IMR-90 (cell line): ENCODE measurements at places on chromosomes 7 and 10.

DNA sequence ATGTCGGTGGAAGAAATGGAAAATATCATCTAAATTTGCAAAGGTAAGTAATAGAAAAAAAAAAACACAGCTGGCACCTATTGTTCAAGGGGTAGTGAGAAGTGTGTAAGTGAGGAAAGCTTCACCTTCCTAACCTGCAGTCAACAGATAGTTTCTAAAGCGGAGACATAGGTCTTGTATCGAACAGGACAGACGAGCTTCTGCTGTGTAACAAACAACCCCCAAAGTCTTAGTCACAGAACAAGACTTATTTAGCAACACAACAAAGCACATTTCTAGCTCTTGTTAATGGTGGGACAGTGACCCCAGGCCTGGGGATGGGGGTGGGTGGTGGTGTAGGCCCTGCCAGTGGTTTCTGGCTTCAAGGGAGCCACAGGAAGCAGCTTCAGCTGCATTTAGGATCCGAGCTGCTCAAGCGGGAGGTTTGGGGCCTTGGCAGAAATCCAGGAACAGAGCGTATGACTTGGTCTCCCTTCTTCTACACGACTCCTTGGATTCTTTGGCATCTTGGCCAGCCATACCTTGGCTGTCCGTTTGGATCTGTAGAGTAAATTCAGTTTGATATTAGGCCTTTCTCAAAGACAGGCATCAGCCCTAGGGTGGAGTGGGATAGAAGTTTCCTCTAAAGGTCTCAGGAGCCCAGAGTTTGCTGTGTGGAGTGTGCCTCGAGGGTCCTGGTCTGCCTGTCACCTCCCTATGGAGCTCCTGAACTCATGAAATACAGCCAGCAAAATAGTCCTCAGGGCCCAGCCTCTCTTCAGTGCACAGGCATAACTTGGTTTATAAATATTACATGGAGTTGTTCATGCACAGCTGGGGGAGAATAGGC is 56.9 kb upstream of the SHH start:
- no peak for DNase-seq

GRCh38 chr10:58570307-58570723 is 57.6 kb downstream of the BICC1 start:
- DNase-seq: peak; percentile 68

- DNase-seq: peak; percentile 41
These were observed 12.1 kb upstream of the TRUB1 start for GRCh38 chr10:114925587-114926586.

DNA sequence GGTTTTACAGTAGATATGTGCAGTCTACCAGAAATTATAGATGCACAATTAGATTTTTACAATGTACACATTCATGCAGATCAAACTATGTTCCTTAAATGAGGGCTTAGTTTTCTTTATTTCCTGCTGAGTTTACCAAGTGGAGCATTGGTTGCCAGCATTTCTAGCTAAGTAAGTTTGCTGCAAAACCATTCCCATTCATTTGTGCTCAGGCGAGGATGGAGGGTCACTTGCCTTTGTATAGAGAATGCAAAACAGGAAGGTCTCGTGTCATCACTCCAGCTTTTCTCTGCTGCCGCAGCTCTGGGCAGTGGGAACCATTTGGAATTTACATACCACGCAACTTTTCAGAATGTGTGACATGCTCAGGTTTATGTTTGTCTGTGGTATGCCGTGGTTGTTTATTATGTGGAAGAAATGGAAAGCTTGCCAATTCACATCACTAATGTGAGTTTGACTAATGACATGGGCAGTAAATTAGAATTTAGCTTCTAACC is 198.6 kb downstream of the TRIL start:
- DNase-seq: peak; percentile 80

GRCh38 chr10:51170518-51171245 is 96.4 kb downstream of the PRKG1 start:
- peak; percentile 55 for DNase-seq

DNA sequence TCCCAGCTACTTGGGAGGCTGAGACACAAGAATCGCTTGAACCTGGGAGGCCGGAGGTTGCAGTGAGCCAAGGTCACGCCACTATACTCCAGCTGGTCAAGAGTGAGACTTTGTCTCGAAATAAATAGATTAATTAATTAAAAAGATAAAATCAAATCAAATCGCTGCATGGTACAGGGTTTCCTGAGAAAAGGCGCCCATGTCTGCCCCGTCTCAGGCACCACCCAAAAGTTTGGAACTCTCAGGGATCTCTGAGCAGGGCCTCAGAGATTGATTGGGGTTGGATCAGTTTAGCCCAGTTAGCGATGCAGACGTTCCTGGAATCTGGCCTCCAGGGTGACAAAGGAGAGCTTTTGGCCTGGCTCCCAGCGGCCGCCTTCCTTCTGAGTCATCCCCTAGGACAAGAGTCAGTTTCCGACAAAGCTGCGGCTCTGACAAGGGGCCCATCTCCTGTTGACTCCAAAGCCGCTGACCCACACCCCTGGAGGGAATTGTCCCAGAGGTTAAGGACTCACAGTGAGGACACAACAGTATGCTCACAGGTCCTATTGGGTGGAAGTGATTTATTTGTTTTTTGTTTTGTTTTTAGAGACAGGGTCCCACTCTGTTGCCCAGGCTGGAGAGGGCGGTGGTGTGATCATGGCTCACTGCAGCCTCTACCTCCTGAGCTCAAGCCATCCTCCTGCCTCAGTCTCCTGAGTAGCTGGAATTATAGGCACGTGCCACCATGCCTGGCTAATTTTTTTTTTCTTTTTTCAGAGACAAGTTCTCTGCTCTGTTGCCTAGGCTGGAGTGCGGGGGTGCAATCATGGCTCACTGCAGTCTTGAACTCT is 6.8 kb downstream of the ORAI2 start:
- peak; percentile 79 for DNase-seq

DNA sequence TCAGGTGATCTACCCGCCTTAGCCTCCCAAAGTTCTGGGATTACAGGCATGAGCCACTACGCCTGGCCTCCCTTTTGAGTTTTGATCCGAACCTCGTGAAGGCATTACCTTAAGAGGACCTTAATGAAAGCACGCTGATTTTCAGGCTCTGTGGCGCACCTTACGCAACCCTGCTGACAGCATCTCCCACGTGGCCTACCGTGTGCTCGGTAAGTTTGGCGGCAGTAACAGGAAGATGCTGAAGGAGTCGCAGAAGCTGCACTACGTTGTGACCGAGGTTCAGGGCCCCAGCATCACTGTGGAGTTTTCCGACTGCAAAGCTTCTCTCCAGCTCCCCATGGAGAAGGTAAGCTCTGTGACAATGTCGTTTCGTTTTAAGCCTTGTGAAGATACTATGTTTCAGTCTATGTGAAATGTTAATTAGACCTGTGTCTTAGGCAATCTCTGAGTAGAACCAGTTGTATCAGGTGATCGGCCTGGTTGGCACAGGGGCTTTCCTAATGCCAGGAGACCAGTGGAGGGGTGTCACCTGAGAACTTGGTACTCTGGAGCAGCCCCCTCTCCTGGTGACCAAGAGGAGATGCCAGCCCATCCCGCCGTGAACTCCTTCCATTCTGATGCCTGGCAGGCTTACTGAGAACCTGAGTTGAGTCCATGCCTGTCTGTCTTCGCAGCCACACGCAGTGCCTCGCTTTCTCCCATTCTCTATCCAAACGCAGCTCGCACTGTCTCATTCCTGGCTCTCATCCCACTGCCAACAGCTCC is 43.5 kb downstream of the TRRAP start:
- no peak for DNase-seq

DNA sequence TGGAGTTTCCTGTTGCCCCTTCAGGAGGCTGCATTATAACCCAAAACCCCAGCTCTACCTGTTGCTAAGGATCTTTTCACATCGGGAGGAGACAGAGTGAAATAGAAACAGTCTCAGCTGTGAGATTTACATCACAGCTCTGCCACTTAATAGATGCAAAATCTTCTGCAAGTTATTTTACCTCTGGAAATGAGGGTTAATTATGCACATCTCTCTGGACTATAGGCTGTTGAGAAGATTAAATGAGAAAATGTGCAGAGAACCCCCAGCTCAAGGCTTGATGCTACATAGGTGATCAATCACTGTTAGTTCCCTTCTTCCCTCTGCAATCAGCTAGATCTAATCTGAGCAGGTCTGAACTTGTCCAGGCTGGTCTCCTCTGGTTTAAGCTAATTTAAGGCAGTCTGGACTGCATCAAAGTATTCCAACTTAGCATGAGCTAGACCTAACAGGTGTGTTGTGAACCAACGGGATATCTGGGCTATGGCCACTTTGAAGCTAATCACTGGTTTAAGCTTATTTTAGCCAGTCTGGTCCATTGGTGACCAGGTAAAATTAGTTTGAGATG is 8.9 kb upstream of the LRRC18 start:
- no peak for DNase-seq

- no peak for DNase-seq
These were observed 249.7 kb upstream of the NPY start for GRCh38 chr7:24034251-24034650.

DNA sequence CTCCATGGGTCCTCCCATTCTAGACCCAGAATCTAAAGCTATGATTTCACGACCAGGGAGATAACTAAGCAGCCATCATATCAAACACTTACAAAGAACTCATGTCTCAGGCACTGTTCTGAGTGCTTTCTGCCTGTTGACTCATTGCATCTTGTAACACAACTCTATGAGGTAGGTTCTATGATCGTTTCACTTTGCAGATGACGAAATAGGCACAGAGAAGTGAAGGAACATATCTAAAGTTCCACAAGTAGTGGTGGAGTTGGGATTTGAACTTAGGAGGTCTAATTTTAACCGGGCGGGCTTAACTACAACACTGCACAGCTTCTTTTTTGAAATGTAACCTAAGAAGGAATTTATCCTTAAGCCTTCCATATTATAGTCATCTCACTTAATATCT is 2.9 kb downstream of the RBP4 start:
- DNase-seq: no peak

GRCh38 chr10:26334932-26335573 is 103.1 kb upstream of the APBB1IP start:
- DNase-seq: peak; percentile 6

GRCh38 chr10:58322072-58322834 is 12.6 kb upstream of the UBE2D1 start:
- peak; percentile 11 for DNase-seq

GRCh38 chr7:100553032-100553431 is 14.0 kb downstream of the AGFG2 start:
- no peak for DNase-seq

GRCh38 chr7:131233193-131233592 is 94.5 kb upstream of the MKLN1 start:
- no peak for DNase-seq

GRCh38 chr7:514651-515598 is 4.7 kb downstream of the PDGFA start:
- no peak for DNase-seq

DNA sequence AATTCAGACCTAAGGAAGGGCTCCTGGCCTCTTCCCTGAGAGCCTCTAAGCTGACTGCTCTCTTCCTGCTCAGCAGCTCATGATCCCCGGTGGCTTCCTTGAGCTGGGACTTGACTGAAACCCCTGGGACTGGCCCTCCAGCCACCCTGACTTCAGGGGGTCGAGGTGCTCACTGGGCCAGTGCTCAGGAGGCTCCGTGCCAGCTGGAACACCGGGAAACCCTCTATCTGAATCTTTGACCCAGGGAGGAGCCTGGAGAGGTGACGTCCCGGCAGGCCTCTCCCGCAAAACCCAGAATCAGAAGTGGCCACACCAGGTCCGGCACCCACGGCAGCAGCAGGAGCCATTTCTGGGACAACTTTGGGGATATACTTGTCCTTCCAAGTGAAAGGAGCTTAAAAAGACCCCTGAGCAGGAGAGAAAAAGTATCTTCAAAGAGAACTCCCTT is 110.7 kb downstream of the WDR37 start:
- DNase-seq: no peak

GRCh38 chr7:131105294-131105798 is 222.3 kb upstream of the MKLN1 start:
- DNase-seq: peak; percentile 11

GRCh38 chr7:107890493-107890961 is 456 bp upstream of the DLD start:
- DNase-seq: no peak

DNA sequence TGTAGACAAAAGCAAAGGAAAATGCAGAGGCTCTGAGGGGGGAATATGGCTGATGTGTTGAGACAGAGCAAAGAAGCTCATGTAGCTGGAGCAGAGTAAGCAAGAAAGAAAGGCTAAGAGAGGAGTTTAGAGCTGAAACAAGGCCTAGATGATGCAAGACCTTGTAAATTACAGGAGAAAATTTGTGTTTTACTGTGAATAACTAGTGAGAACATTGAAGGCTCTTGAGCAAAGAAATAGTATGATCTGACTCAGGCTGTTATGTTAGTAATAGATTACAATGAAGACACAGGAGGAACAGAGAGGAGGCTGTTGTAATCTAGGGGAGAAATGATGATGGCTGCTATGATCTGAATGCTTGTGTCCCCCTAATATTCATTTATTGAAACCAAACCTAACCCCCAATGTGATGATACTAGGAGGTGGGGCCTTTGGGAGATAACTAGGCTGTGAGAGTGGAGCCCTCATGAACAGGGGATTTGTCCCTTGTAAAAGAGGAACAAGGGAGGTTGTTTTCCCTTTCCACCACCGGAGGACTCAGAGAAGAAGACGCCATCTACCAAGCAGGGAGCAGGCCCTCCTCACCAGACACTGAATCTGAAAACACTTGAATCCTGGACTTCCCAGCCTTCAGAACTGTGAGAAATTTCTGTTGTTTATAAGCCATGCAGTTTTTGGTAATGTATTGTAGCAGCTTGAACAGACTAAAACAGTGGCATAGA is 394.9 kb downstream of the HTR7 start:
- peak; percentile 31 for DNase-seq

DNA sequence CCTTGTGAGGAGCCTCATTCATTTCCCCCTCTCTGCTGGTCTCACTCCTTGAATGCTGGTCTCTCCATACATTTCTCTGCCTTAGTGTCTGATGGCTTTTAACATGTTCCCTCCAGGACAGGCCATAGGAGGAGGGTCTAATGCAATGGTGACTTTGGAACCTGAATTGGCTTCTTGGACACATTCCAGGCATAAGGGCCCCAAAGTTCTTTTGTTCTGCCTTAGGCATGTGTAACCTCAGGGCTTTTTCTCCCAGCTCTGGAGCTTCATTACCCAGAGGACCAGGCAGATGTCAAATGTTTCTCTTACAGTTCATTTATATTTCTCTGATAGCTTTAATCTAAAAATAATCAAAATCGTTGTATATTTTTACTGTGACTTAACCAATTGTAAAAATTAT is 162.6 kb downstream of the SDK1 start:
- no peak for DNase-seq

DNA sequence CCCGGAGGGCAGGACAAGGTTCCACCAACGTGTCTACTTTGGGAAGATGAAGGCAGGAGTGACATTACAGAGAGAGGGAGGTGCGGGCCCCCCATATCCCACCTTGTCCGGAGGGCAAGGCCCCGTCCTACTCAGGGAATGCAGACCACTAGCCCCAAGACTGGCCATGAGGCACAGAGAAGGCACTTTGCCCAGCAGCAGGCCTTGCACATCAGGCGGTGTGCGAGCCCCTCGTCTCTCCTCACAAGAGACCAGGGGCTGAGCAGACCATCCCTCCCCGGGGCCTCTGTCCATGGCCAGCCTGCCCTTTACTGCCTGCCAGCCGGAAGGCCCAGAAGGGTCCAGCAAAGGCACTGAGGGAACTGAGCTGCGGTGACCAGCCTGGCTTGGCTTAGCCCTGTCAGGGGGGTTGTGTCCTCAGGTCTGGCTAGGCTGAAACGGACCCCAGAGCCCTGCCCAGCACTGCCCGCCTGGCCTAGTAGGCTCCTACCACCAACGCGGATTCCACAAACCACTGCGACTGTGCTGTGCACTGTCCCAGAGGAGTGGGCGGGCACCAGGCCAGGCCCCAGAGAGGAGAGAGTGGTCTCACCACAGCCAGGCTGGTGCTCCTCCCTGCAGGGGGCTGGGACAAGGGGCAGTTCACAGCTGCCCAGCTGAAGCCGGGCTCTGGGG is 16.7 kb downstream of the CAMK2B start:
- DNase-seq: no peak
